T1000 (cell line): ENCODE measurements at places on chromosomes 12 and 14.

GRCh38 chr12:93848523-93849101, 171.4 kb downstream of the CRADD start:
- DNase-seq = no peak

GRCh38 chr14:64692189-64692985, 11.8 kb upstream of the PLEKHG3 start:
- no peak for DNase-seq

GRCh38 chr12:130336723-130337487, 782 bp upstream of the PIWIL1 start:
- DNase-seq = no peak

- no peak for DNase-seq
Measured at GRCh38 chr12:98828802-98829600, 183.9 kb downstream of the APAF1 start.

DNA sequence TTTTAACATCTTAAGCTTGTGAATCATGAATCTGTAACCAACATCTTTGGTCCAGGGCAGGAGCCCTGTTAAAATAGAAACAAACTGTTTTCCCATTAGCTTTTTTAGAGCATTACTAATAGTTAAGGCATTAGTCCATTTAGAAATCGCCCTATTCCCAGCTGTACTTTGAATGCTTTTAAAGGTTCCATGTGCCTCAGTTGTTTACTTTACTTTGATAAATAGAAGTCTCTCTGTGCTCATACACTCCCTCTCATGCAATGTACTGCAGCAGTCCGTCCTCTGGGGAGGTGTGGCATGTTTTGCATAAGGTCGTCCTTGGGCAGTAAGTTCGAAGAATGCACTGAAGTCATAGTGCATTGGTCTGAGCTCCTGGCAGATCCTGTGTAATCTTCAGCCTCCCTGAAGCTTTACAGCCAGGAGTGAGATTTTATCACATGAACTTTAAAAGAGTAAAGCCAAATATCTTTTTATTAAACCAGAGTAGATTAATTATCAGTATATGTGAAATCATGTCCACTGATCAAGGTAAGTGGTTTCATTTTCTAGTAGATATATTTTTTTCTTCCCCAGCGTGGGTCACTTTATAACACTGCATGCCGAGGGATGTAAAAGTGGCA, 134.7 kb downstream of the FGD4 start:
- DNase-seq = peak; percentile 69

- DNase-seq = no peak
Measured at GRCh38 chr14:45242706-45243105, 10.3 kb downstream of the MIS18BP1 start.

GRCh38 chr14:38824706-38825105, 278.3 kb downstream of the SEC23A start:
- no peak for DNase-seq

DNA sequence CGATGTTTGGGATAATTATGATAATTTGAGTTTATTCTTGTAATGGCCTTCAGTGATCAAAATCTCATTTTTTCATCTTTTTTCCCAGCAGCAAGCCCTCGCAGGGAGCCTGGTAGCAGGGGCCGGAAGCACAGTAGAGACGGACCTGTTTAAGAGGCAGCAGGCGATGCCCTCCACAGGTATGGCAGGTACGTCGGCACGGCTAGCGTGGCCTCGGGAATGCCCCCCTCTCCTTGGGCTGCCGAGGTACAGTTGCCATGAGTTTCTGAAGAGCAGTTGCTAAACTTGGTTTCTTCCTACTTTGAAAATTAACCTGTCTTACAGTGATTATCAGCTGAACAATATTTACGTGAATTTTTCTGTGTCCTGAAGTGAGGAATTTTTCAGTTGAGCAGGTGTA, 29.9 kb downstream of the EP400 start:
- DNase-seq = no peak

- no peak for DNase-seq
Measured at GRCh38 chr12:51295651-51296050, 25.4 kb upstream of the SMAGP start.

DNA sequence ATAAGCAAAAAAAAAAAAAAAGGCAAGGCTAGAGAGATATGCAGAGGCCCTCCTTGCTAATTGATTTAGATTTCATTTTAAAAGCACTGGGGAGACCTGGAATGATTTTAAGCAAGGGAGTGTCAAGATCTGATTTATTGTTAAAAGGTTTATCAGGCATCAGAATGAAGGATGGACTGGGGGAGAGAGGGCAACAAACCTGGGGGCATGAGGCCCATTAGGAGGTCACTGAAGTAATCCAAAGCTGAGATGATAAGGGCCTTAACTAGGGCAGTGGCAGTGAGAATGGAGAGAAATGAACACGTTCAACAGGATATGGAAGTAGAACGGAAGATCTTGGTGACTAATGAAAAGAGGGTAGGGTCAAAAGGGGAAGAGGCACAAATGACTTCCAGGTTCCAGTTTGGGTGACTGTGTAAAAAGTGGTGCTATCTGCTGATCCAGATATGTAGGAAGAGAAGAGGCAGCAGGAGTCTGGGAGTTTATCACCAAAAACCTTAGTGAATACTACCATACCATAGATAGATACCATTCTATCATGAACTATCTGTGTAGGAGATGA, 24.0 kb downstream of the KITLG start:
- no peak for DNase-seq

DNA sequence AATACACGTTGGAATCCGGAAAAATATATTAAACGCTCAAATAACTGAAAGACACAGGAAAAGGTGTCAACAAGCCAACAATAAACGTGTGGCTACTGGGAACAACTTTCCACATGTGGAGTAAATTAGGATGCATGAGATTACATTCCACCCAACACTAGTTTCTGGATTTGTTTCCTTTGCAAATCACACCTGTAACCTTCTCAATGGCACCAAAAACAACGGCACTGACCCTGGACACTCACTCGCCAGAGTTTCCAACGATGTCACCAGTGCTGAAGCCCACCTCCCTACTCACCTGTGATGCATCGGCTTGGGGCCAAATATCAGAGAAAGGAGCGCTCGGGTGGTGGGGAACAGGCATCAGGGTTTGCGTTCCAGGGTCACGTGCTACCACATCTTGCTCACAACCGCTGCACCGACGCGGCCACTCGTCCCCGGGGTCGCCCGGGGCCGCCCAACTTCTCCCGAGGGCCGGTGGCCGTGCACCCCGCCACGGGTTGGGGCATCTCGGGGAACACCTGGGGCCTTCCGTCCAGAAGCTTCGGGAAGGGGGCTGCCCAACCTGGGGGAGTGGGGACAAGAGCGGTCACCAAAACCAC, 629 bp downstream of the PRDM4 start:
- DNase-seq = no peak

DNA sequence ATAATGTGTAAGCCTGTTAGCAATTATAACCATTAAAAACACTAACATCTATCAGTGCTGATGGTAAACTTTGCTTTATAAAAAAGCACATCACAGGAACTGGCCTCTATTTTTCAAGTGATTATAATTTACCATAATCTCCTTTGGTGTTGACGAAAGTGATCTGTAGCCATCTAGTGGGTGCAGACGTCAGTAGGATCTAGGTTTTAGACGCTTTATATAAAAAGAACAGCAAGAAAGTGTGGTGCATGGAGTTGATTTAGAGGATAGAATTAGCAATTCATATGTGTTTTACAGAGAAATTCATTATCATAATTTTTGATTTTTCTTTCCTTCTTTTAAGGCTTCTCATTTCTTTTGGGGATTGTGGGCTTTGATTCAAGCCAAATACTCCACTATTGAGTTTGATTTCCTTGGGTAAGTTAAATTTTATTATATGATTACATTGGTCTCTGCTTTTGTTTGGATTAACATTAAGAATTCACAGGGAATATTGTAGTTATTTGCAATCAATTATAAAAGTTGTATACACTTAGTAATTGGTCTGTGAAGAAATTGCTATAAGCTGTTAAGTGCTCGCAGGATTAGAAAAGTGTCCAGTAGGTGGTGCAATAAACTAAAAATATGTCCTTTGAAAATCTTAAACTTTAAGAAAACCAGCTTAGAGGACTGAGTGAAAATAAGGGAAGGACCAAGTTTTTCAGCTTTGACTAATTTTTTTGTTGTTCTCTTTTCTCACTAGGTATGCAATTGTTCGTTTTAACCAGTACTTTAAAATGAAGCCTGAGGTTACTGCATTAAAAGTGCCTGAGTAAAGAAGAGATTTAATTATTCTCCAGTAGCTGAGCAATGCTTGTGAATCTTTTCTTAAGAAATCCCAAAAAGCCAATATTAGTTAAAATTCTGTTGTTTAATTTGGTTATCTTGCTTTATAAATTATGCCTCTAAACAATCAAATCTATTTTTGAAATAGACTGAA, 59.5 kb downstream of the ETNK1 start:
- no peak for DNase-seq

- no peak for DNase-seq
Measured at GRCh38 chr12:3342051-3342450, 149.0 kb upstream of the PRMT8 start.

DNA sequence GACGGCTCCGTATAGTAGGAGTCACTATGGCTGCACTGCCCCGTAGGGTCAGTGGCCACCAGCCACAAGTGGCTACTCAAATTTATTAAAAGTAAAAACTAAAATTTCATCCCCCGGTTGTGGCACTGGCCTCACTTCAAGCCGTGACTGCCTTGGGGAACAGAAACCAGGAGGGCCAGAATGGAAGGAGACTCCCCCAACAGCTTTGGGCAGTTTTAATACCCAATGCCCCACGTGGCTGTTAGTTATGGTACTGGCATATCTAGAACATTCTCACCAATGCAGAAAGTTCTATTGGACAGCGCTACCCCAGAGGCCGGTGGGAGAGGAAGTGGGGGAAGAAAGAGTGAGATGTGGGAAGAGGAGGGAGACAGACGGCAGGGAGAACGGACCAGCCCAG, 6.2 kb downstream of the NCOR2 start:
- DNase-seq = no peak

GRCh38 chr12:121653999-121654398, 15.5 kb downstream of the MORN3 start:
- no peak for DNase-seq

DNA sequence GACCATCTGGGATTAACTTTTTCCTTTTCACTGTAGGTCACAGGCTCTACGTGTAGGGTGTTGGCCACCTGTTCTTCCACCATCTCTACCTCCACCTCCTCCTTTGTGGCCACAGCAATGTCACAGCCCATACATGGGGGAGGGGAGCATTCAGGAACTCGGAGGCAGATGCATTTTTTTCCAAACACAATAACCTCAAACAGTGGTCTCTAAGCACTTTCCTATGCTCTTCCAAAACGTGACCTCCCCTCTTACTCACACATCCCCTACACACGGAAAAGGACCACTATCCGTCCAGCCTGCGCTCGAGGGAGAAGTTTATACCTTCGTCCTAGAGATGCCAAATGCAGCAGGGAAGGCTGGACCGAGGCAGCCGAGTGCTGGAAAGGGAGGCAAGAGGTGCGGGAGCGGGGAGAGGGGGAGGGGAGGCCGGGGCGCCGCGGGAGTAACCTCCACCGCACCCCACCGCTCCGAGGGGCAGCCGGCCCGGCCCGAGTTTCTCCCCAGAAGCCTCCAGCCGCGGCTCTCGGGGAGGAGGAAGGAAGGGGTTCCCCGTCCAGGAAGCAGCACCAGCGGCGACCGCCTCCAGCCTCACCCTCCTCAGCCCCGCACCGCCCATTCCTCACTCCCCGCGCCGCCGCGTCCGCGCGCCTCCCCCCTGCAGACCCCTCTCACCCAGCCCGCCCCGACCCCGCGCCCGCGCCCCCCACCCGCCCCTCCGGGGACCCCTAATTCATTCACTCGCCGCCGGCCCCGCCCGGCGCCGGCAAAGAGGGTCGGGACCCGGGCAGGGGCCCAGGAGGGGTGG, 594 bp downstream of the KRAS start:
- DNase-seq = no peak

DNA sequence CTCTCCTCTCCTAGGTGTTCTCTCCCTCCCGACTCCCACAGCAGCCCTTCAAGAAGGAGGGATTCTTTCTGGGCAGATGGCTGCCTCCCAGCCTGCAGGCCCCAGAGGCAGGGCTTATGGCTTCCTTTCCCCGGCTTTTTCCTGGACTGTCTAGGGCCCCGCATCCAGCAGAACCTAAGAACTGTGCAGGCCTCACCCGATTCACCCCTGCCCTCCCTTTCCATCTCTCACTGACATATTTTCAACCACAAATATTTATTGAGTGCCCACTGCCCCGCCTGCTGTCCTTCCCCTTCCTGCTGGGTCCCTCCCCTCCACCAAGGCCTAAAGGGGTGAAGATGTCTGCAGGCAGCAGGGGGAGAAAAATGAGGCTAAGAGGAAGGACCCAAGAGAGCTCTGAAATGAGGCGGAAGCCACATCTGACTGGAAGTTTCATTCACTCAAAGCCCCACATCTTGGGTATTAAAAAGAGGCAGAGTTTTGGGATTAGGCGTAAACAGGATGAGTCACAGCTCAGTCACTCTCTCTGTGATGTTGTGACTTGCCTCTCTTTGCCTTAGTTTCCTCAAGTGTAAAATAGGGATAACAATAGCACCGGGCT, 2.9 kb downstream of the SCNN1A start:
- peak; percentile 74 for DNase-seq

DNA sequence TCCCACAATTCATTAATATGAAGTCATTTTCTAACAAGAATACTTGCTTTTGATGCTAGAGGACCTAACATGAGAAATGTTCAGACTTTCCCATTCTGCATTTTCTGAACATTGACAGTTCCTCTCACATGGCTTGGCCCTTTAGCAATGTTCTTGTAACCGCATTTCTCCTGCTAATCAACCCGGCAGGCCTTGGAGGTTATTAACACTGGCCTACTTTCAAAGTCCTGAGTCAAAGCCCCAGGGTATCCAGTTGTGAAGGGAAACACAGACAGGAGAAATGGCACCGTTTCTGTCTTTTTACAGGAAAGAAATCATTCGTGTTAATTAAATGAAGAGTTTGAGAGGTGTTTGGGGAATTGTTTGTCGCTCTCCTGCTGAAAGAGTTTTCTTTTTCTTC, 446.5 kb upstream of the MIS18BP1 start:
- no peak for DNase-seq

DNA sequence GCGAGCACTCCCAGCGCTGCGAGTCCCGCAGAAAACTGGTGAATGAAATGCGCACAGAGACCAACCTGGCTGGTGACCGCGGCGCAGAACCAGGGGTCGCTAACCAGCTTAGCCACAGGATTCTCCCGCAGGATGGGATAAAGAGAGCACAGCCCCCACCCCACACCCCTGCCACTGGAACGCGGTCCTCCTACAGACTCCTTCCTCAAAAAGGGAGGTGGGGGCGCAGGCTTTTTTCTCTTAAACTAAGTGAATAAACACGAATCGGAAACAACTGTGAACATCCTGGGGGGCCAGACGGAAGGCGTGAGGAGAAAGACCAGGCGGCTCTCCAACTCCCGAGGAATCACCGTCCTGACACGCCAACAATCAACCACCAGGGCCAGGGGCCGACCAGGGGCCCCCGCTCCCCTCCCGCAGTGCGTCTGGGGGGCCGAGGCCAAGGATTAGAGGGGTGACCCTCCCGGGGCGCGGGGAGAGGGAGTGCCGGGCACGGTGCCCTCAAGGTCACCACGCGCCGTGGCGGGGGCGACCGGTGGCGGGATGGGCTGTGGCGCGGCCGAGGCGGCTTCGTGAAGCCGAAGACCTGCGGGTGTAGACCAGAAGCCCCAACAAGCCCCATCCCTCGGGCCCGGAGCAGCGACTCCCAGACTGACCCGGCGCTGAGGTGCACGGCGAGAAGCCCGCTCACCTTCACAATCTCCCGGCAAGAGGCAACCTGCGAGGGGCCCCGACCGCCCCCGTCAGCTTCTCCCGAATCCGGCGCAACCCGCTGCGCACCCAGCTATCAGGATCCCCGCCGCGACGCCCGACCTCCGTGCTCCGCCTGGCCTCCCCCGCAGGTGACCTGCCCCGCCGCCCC, 704 bp downstream of the ATP2B1 start:
- DNase-seq = no peak

- no peak for DNase-seq
Measured at GRCh38 chr12:116528065-116528464, 31.1 kb upstream of the MAP1LC3B2 start.
